ENCODE measurements at places on chromosomes 7 and 10.

DNA sequence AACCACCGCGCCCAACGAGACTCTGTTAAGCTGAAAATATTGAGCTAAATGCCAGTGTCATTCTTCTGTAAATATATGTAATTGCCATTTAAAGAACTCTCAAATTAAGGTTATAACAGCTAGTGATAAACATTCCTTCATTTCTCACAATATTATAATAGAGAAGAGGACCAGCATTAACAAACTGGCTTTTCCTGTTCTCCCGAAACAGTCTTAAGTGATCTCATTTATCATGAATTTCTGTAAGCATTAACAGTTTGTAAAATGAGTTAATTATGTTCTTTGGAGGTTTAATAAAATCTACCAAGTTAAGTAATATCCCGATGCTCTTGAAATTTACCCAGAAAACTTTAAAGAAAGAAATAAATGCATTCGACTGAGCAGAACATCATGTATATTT lies 352.8 kb downstream of the KCNMA1 start:
- DNase-seq: no peak

DNA sequence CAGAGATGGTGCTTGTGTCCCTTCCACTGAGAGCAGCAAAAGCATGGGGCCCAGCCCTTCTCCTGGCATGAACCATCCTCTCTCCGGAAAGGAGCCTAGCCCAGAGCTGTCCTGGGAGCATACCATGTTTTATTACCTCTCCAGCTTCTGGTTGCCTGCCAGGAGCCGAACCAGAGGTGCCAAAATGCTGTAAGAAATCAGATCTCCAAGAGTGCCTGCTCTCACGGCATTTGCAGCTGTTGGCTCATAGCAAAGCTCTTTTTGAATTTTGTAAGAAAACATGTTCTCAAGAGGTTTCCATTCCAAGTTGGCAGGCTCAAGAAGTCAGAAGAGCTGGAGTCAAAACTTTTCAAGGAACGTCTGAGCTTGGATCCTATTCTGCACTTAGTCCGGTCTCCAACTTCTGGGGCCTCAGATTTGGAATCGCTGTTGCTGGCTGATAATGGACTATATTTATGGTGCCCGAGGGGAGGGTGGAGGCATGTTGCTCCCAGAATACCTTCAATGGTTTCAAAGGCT lies 211.7 kb upstream of the MKI67 start:
- DNase-seq: no peak

- DNase-seq: no peak
Observed at GRCh38 chr7:157897681-157898080, 560.9 kb downstream of the DNAJB6 start.

DNA sequence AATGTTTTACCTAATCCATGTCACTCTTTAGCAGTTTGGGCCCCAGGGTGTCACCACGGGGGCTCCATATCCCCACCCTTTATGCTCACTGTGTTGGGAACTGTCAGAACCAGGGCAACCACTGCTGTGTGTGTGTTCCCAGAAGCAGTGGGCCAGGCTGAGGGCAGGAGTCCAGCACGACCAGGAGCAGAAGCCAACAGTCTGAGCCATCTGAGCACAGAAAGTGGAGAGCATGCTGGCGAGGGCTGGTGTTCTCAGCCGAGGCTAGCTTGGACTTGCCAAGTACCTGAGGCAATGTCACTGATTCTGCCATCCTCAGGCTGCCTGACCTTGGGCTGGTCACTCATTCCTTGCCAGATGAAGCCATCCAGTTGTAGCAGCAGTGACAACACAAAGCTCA lies 285.0 kb downstream of the BMPER start:
- DNase-seq: no peak

DNA sequence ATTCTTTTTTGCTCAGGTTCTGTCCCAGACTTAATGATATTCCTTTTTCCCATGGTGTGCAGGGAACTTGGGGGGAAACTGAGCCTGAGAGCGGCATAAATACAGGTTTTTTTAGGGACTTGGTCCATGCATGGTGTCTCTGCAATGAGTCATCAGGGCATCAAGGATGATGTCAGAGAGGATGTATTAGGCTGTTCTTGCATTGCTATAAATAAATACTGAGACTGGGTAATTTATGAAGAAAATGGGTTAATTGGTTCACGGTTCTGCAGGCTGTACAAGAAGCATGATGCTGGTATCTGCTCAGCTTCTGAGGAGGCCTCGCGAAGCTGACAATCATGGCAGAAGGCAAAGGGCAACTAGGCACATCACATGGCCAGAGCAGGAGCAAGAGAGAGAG lies 185.4 kb downstream of the RAB11FIP2 start:
- DNase-seq: no peak
